MCF 10A (cell line): ENCODE measurements at places on chromosomes 1 and 21. TPM values are rescaled to one million over a fixed set of nuclear protein-coding genes. Genes with fewer than 3 reads are reported as not detected.

The GNB1 gene
- total RNA-seq: 426 and 430 TPM in 2 replicates

The RSPO1 gene
- total RNA-seq: not detected in 2 replicates

The HAO2 gene
- total RNA-seq: not detected in 2 replicates

The LAMC2 gene
- total RNA-seq: 751 and 884 TPM in 2 replicates

The FMO2 gene
- total RNA-seq: not detected in 2 replicates

The AMIGO1 gene
- 0.21 and 0.29 TPM in 2 replicates for total RNA-seq

The ANXA9 gene
- total RNA-seq: 0.37 and 0.61 TPM in 2 replicates

The GBP7 gene
- total RNA-seq: not detected in 2 replicates

The CASZ1 gene
- 11.1 and 13.2 TPM in 2 replicates for total RNA-seq

The TRPM2 gene
- 10.0 and 11.0 TPM in 2 replicates for total RNA-seq

The CTTNBP2NL gene
- total RNA-seq: 41.3 and 48.8 TPM in 2 replicates
